Iris pigment epithelial cell (primary cell): ENCODE measurements at places on chromosomes 5 and 9.
A peak's percentile ranks its signal among the peaks of the same experiment; 100 is the strongest.

- DNase-seq: peak; percentile 29
Observed at GRCh38 chr9:92706218-92706940, 36.4 kb upstream of the IPPK start.

DNA sequence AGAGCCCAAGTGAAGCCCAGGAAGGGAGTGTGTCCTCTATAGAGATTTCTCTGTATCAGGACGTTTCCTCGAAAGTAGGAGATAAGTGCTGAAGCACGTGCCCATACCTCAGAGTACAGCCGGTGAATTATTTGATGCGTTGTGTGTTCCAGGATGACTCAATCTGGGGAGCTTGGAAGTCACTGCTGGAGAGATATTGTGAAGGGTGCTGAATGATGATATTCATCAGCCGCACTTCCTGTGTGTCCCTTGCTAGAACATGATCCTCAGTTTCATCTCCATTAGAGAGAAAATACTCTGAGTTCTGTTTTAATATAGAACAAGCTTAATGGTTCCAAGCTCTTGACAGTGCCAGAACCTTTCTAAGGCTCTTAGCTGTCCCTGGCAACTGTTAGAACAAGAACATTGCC lies 402.3 kb upstream of the ADAMTSL1 start:
- DNase-seq: peak; percentile 42

DNA sequence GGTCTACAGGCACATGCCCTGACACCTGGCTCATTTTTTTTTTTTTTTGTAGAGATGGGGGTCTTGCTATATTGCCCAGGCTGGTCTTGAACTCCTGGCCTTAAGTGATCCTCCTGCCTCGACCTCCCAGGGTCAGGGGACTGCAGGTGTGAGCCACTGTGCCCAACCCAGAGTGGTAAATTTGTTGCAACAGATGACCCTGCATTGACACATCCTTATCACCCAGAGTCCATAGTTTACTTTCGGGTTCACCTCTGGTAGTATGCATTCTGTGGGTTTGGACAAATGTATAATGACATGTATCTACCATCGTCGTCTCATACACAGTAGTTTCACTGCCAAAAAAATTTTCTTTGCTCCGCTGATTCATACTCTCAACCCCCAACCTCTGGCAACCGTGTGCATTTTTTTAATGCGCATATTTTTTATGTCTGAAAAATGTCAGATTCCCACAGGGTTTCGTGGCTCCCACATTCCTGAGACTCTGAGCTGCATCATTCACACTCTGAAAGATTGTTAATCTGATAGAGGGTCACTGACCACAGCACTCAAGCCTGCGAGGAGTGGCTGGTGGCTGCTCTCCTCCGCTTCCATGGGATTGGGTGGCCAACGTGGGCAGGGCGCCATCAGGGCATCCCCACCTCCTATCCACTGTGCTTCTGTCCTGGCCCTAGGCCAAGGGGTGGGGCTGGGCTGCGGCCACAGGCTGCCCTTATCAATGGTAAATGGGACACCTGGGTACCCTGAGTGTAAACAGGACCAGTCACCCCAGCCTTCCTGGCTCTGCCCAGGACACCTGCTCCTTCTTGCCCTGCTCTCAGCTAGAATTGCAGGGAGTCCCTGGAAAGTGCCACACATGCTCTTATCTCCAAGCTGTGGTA lies 9.6 kb downstream of the NDST1 start:
- peak; percentile 95 for DNase-seq

DNA sequence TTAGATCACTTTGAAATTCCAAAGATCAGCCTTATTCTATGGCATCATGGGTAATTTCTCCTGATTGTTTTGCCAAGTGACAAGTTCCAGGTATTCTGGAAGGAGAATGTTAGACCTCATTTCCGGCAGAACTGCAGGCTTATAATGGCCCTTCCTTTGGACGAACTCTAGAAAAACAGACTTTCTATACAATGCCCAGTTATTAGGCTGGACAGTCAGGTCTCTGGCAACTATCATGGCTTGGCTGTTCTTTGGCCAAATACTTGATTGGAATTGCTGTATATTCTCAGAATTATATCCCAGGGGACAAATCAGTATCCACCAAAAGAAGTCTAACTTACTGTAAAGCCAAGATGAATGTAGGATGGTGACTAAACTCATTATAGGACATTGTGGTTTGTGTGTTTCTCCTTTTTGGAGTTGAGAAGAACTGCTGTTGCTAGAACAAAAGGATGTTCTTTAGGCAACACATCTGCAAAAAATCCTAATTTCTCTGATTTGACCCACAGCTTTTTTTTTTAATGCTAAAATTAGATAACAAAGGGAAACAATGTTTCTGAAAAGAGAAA lies 69.0 kb downstream of the ADAMTSL1 start:
- DNase-seq: peak; percentile 26

DNA sequence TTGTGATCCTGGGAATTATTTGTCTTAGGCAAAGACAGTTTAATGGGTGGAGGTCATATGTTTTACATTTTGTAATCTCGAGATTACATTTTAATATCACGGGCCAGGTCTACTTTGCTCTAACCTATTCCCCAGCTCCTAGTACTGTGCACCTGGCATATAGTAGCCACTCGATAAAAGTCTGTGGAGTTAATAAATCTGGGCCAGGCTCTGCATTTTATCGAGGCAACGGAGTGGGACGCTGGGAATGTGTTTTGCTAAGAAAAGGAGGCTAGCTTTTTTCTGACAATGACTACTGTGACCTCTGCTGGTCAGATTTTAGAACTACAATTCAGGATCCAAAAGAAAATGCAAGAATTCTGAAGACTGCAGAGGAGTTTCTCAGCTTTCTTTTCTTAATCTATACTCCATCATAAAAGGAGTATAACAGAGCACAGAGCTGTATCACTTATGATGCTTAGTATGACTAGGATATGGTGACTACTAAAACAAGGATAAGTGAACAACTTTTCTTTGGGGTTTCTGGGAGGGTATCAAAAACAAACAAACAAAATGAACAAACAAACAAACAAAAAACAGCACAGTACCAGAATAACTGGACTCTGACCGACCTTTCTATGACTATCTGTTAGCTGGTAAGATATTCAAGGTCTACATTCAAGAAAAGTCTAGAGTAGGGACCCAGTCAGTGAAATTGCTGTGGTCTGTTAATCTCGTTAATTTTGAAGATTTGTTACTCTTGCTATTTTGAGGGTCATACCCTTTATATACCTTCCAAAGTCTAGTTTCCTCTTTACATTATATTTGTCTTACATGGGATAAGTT lies 46.1 kb upstream of the CER1 start:
- DNase-seq: peak; percentile 56

DNA sequence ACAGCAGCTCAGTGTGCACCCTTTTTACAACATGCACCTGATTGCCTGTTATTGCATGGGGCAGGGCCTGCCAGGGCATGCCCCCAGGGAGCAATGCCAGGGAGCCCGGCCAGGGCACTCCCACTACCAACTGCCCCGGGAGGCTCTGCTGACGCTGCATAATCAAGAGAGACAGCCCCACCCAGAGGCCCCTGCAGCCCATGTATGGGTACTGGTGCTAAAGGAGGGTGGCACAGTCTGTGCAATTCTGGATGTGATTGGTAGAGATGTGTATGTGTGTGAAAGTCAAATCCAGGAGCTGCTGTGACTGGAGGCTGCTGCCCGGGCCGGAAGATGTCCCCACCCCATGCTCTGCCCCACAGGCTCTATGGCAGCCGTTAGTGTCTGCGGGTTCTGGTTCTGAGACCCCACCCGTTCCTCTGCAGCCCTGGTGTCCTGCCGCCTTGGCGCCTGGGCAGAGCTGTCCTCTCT lies 3.9 kb upstream of the NEURL1B start:
- DNase-seq: no peak

- DNase-seq: no peak
Observed at GRCh38 chr9:90975781-90976538, 174.3 kb downstream of the SYK start.

DNA sequence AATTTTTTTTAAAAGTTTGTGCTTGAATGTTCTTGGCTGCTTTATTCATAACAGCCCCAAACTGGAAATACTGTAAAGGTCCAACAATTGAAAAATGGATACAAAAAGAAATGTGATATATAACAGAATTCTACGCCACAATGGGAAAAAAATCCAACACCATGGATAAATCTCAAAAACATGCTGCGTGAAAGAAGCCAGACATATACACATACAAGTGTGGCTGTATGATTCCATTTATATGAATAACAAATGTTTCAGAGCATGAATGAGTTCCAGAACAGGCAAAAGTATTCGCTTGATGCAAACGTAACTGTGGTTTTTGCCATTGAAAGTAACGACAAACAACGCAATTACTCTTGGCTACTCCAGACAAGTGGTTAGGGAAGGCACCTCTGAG lies 7.2 kb upstream of the SFXN1 start:
- no peak for DNase-seq

DNA sequence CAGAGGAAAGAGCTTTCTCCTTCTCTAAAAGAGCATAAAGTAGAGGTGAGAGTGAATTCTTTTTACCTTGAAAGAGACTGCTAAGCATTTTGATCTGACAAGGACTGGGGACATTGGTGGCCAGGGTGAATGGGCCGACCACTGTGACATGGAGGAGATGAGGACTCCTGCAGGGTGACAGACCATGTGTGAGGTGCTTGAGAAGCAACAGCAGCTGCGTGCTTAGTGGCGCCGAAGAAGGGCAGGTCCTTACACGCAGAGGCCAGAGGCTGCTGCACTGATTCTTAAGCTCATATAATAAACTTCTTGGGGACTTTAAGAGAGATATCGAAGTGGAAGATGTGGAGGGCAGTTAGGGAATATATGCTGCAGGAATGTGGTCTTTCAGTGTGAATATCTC lies 8.7 kb upstream of the JAKMIP2 start:
- no peak for DNase-seq

- DNase-seq: no peak
Observed at GRCh38 chr5:14242871-14243383, 99.8 kb downstream of the TRIO start.

- no peak for DNase-seq
Observed at GRCh38 chr5:164742025-164742424, 1236.6 kb downstream of the MAT2B start.

GRCh38 chr5:87278590-87279100 lies 11.0 kb downstream of the RASA1 start:
- no peak for DNase-seq

GRCh38 chr5:31880449-31880848 lies 241.5 kb downstream of the PDZD2 start:
- no peak for DNase-seq

DNA sequence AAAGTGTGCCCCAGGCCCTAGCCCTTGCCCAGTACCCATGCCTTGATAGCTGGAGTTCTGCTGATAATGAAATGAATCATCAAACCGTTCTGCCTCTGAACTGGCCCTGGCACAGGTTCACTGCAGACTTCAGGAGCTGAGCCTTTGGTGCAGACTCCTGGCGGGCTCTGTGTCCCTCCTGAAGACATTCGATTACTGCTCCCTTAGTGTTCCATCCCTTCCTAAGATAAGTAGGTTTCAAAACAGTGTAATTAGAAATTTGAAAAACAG lies 97.2 kb downstream of the MVB12B start:
- DNase-seq: no peak
